Activated CD8-positive, alpha-beta memory T cell treated with anti-CD3 and anti-CD28 coated beads for 4 hours (primary cell): ENCODE measurements at places on chromosomes 4 and X.

GRCh38 chr4:34718576-34719245 is 1525.6 kb downstream of the ARAP2 start:
- DNase-seq, result no peak

GRCh38 chr4:141391771-141392170 is 171.1 kb downstream of the ZNF330 start:
- DNase-seq, result no peak

DNA sequence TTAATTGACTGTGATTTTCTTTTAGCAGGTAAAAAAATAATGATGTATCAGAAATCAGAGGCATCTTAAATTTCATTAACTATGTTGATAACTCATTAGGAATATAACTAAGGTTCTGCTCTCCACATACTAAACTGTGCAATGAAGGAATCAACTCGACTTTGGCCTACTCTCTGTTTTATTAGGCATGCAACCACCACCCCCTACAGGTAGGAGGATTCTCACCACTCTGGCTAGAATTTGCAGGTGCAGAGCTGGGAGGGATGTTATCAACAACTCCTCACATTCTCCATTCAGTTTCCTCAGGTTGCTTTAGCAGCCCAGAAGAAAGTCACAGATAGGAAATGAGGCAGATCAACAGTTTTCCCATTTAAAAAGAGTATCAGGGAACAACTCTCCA is 160.1 kb downstream of the COX18 start:
- no peak for DNase-seq

DNA sequence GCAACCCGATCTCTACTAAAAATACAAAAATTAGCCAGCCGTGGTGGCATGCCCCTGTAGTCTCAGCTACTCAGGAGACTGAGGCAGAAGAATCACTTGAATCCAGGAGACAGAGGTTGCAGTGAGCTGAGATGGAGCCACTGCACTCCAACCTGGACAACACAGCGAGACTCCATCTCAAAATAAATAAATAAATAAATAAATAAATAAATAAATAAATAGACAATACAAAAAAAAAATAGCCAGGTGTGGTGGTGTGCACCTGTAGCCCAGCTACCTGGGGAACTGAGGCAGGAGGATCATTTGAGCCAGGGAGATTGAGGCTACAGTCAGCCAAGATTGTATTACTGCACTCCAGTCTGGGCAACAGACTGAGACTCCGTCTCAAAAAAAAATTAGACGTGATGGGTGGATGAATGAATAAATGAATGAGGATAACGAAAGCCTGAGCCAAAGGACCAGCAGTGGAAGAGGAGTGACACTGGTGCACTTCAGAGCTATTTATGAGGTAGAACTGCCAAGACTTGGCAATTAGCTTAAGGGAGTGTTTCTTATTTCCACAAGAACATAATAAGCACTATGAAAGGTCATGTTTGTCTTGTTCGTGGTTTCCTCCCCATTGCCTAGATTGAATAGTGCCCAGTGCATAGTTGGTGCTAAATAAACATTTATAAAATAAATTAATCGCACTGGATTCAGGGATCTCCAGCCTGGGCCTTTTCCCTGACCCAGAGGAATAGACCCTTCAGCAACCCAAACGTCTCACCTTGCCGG is 232.2 kb downstream of the IDS start:
- no peak for DNase-seq

GRCh38 chrX:56744996-56745395 is 16.0 kb downstream of the NBDY start:
- DNase-seq, result no peak

- DNase-seq, result no peak
These were observed 45.2 kb upstream of the RPA4 start for GRCh38 chrX:96838537-96838936.

DNA sequence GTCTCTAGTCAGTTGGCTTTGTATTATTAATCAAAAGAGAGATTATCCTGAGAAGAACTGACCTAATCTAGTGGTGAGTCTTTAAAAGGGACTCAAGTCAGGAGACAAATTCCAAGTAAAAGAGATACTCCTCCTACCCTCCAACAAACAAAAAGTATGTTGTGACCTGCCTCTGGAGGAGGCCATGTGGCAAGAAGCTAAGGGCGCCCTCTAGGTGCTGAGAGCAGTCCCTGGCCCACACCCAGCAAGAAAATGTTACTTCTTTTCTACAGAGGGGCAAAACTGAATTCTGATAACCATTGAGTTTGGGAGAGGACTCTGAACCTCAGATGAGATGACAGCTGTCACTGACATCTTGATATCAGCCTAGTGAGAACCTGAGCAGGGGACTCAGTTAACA is 953.6 kb upstream of the AGA start:
- DNase-seq, result no peak

- DNase-seq, result no peak
These were observed 14.0 kb upstream of the PITX2 start for GRCh38 chr4:110636680-110637407.

- DNase-seq, result no peak
These were observed 3.1 kb upstream of the MSX1 start for GRCh38 chr4:4856071-4857000.

DNA sequence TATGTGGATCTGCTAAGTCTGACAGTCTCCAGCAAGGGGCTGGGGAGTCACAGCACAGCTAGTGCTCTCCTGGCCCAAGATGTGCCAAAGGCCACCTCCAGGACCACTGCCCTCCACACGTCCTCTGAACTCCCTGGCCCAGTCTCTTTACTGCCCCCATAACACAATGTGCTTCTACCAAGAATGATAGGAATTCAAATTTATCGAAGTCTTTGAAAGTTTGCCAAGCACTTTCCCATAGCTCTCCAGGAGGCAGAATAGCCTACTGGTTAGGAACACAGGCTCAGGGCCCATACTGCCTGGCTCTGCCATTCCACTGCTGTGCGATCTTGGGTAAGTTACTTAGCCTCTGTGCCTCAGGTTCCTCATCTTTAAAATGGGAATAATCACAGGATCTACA is 86.7 kb downstream of the NHSL2 start:
- DNase-seq, result no peak

DNA sequence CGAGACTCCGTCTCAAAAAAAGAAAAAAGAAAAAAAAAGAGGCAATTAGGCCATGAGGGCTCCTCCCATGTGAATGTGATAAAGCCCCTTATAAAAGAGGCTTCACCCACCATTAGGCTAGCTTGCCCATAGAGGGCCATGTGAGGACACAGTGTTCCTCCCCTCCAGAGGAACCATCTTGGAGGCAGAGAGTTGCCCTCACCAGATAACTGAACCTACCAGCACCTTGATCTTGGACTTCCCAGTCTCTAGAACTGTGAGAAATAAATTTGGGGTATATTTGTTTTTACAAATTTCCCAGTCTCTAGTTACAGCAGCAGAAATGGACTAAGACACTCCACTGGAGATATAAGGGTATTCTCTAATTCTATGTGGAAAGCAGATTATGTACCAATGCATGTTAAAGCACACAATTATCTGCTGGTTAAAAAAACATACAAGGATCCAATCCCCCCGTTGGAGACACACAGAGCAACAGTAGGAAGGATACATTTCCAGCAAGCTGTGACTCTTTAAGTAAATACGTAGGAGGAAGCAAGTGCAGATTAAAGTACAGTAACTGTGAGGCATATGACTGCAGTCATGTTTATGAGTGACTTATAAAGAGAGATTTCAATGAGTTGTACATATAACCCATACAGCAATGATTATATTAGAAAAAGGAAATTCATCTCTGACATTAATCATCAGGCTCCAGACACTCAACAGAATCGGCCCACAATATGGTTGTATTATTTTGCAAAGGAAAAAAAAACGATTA is 21.4 kb downstream of the SH3RF1 start:
- no peak for DNase-seq

GRCh38 chr4:60808726-60809485 is 391.2 kb upstream of the ADGRL3 start:
- no peak for DNase-seq
